ENCODE measurements at places on chromosomes 4 and X.
A peak's percentile ranks its signal among the peaks of the same experiment; 100 is the strongest.

- DNase-seq, result no peak
These were observed 6.3 kb upstream of the HPRT1 start for GRCh38 chrX:134453631-134454030.

DNA sequence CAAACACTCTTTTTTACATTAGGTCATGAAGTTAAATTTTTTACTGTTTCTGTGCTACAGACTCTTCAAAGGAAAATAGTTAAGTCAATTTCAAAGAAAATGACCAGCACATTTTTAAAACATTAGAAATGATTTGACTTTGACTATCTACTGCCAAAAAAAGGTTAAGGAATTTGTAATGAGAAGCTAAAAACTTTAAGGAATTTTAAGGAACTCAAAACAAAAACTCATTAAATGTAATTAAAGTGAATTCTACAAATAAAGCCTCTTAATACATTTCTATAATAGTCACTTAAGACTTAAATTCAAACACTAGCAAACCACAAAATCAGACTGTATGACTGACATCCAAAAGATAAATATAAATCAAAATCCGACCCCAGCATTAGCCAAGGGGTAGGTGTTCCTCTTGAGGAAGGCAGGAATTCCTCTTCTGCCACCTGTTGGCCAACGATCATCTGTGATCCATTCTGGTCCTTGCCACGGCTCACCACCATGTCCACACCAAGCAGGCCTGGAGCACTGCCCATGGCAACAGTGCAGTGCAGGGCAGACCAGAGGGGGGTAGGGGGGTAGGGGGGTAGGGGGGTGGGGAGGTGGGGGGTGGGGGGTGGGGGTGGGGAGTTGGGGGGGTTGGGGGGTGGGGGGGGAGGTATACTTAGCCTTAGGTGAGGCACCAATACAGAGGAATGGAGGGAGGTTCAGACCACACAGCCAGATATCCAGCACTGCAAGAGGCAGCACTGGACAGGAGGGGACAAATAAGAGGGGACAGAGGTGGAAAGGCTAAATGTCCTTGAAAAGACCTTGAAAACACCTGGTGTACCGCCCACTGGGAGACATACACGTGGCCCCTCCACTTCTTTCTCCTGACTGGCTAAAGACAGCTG, 287.4 kb downstream of the CHIC1 start:
- no peak for DNase-seq

DNA sequence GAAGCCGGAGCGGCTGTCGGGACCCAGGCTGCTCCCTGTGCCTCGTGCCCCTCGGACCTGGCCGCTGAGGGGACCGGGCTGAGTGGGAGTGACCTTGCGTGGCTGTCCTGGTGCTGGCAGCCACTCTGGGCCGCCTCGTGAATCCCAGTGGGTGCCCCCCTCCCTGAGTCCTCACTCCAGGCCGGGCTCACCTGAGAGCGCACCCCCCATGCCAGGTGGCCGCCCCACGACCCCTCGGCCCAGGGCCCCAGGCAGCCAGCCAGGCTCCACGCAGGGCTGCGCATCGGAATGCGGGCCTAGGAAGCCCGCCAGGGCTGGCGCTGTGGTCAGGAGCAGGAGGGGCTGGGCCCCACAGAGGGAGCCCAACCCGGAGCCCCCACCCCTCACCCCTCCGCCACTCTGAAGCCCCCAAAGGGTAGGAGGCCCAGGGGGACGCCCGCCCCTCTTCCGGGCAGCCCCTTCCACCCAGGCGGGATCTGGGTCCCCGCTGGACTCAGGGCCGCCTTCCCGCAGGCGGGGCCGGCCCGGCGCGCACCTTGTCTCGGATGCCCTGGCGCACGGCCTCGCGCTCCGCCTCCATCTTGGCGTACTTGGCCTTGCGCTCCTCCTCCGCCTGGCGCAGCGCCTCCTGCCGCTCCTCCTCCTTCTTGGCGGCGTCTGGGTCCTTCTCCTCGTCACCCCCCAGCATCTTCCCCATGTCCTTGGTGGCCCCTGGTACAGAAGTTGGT, 33.9 kb downstream of the CPLX1 start:
- DNase-seq, result no peak

DNA sequence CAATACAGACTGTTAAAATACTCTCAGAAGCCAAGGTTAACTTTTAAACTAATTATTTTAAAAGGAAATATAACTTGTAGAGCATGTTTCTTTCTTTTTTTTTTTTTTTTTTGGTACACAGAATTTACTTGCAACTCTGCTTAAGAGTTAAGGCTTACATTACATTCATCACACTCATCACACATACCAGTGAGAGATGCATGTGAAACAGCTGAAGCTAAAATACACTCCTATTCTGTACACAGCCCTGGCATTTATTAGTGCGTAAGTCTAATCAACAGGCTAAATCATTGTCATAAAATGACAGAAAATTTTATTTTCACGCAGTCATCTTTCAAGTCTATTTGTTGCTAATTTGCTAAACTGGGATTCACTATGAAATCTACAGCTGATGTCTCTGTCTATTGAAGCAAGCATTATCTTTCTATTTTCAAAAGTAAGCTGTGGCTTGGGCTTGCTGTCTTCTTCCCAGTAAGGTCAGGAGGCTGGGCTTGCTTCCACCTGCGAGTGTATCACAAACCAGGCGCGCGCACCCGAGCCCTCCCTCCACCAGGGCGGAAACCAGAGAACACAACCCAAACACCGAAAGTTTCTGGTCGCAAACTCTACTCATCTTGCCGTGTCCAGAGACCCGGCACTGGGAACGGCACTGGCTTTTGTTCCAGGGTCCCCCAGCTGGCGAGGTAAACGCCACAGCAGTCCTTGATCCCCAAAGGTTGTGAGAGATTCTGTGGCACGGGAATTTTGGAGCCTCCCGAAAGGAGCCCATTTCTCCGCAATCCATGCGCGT, 3.9 kb downstream of the MAML3 start:
- no peak for DNase-seq

- DNase-seq, result no peak
These were observed 4.7 kb downstream of the GLRB start for GRCh38 chr4:157080605-157081004.

GRCh38 chr4:105430811-105431210, 43.1 kb downstream of the PPA2 start:
- DNase-seq, result no peak

DNA sequence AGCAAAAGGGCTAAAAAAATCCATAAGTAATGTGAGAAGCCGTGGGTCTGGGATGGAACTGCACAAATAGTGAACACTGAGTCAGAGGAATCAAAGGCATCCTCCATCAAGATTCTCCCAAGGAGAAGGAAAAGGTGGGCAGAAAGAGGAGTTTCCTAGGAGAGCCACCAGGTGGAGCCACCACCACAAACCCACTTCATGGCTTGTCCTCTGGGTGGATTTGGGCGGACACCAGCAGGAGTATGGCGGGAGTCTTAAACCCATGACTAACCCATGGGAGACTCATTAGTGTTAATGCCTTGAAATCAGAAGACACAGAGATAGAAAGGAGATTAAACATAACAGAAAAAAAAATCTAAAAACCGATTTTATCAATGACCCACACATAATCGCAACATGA, 147.7 kb downstream of the SH3KBP1 start:
- DNase-seq, result peak; percentile 9

DNA sequence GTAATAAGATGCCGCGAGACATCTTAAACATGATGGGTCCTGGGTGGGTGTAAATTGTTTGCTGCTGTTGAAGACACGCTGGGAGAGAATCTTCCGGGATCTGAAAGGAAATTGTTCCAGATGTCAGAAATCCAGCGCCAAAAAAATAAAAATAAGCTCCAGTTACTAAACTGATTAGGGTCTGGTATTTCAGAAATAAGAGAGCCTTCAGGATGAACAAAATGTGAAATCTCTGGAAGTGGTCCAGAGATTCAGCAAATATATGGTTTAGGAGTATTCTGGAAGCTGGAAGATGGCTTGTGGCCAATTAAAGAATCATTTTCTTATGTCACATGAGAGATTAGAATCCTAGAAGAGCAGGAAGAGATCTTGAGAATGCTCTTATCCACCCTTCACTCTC, 75.8 kb upstream of the NHS start:
- no peak for DNase-seq

GRCh38 chr4:124810827-124811226, 98.3 kb upstream of the ANKRD50 start:
- DNase-seq, result no peak

DNA sequence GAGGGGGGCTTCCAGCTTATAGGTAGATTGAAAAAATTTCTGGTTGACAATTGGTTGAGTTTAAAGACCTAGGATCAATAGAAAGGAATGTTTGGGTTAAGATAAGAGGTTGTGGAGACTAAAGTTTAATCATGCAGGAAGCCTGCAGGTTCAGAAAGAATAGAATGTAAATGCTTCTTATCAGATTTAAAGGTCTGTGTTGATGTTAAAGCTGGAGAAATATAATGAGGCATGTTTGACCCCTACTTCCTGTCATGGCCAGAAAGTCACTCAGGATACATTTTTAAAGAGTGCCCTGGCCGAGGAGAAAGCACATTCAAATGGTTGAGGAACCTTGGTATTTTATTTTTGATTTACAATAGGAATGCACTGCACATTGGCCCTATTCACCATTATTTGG, 3.9 kb upstream of the RRAGB start:
- no peak for DNase-seq

DNA sequence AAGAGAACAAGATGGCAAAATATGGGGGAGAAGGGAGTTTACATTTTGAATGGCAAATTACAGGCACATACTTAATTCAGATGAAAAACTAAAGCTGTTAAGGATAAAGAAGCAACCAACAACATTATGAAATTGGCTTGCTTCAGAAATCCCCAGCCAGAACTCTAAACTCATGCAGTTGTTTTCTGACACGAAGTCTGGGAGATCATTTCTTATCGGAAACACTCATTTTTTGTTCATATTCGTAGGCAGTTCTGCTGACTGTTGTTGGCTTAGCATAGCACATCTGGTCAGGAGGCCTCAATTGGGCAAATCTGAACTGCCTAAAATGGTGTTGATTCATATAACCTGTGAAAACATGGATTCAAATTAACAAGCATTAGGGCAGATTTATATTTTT, 33.0 kb upstream of the ARHGAP6 start:
- DNase-seq, result no peak

DNA sequence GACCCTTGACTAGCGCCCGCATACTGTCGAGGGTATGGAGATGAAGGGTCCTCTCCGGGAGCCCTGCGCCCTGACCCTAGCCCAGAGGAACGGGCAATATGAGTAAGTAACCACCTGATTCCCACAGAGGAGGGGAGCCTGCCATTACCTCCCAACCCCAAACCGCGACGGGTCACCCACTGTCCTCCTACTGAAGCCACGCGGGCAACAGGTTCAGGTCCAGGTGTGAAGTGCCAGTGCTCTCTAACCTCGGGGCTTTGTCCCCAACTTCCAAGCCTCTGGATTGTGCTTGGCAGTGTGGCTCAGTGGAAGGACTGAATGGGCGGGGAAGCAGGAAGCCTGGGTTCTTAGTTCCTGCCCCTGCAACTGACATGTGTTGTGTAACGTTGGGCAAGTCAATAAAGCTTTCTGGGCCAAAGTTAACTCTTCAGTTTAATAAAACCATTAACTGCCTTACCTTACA, 694 bp downstream of the OCRL start:
- DNase-seq, result no peak

- DNase-seq, result no peak
These were observed 190.3 kb upstream of the TAPT1 start for GRCh38 chr4:16416601-16417000.

DNA sequence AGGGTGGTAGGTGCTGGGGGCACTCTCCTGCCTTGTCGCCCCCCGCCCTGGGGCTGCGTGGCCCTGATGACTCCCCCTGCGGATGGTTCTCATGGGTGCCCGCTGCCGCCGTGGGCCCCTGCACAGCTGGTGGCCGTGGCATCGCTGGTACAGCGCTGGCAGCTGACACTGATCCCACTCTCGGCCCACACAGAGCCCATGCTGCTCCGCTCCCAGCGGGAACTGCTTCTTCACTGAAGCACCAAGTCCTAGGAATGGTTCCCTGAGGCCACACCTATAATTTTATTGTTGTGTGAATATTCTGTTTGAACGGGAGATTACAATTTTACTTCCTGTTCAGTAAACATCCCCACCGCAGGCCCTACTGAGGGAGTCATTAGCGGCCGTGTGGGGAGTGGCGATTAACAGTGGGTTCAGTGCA, 138.6 kb upstream of the NKX1-1 start:
- no peak for DNase-seq

- no peak for DNase-seq
These were observed 172.8 kb downstream of the SMIM20 start for GRCh38 chr4:26086621-26087441.

DNA sequence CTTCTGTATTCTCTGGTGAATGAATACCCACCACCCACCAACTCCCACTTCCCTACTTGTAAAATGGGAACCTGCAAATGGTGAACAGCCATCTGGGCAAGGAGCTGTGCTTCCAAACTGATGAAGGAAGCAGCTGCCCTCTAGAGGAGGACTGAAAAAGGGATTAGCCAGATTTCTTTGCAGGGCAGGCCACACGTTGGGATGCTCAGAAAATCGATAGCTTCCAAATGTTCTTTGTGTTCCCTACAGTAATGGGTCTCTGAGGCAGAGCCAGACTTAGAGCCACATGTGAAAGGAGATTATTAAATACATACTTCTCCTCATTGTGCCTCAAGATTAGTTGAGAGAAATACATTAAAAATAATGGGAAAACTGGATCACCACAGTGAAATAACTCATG, 39.3 kb upstream of the LPAR4 start:
- DNase-seq, result no peak

GRCh38 chr4:3835527-3836405, 69.6 kb downstream of the ADRA2C start:
- no peak for DNase-seq

GRCh38 chr4:189780391-189780790, 160.3 kb upstream of the FRG1 start:
- DNase-seq, result no peak

DNA sequence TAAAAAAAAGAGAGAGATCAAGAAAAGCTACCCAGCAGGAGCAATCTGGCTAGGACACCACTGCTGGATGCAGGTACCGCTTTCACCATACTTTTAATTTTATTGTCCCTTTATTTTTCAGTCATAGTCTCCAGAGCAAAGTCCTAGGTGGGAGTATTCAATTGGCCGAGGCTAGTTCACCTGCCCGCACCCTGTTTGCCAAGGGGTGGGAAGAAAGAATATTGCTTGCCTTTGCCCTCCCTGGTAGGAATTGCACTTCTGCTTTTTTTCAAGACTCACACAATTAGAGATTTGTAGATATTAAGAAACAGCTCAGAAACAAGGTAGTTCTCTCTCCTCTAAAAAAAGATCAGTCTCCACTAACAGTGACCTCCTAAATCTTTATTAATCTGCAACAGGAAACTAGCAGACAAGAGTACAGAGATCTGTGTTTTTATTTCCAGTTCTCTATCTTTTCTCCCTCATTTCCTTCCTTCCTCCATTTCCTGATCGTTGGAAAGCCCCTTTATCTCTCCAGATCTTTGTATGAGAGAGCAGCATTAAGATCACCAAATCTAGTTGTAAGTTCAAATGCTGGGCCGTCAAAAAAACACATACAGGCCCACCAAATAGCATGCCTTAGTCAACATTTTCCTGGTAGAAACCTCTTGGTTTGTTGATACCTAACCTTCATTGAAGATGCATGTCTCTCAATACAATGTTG, 9.4 kb upstream of the RPGR start:
- no peak for DNase-seq

- DNase-seq, result no peak
These were observed 115.1 kb downstream of the KLHL8 start for GRCh38 chr4:87105101-87105845.

Measured in AG04449 (cell line).